Left renal cortex interstitium (tissue), 4 donors: ENCODE measurements at places on chromosomes 7 and 10. TPM values are rescaled to one million over a fixed set of nuclear protein-coding genes. Genes with fewer than 3 reads are reported as not detected.

The HPSE2 gene
- polyA plus RNA-seq = 1.6 TPM

The BMPER gene
- 28.1 TPM for polyA plus RNA-seq

The CC2D2B gene
- 1.4 TPM for polyA plus RNA-seq

DNA sequence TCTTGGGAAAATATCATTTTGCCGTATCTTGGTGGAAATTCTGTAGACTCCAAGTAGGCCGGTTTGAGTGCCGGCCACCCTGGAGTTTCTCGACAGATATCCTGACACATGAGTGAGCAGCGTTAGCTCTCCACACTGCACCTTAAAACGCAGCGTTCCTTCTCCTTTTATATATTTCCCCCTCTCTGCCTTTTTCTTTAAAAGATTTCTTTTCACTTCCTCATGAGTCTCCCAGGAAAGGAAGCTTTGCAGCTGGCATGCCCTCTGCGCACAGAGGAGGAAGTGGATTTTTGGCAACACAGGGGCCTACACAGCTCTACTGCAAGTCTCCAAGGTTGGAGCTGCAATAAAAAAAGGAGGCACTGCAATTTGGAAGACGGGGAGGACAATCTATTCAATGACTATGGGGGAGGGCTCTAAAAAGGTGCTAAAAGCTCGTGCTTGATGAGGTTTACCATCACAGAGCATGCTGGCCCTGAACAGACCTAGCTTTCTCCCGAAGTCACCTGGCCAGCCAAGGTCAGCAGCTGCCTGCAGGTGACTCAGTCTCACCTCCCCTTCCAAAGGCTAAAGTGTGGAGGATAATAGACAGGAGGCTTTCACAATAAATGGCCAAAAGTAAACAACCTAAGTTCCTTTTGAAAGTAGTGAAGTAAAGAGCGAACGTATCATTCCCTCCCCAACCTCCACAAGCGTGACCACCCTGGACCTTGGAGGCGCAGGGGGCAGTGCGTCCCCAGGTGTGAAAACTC lies 252.8 kb downstream of the ZMYND11 start:
- DNase-seq = no peak

DNA sequence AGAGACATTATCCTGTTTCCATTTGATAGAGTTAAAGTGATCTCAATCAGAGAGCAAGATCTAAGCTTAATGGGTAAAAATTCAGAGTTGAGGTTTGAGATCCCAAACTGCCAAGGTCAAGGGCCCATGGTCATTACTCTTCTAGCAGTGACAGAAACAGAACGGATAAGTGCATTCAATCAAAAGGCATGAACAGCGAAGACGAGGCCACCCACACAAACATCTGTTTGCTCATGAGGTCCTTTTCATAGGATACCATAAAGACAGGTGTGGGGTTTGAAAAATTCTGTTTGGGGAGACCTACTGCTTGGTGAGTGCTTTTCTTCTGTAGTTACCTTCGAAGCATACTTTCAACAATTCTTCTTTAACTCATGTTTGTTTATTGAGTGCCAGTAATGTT lies 58.3 kb downstream of the SEMA3C start:
- DNase-seq = no peak

GRCh38 chr7:80044796-80045195 lies 89.8 kb upstream of the GNAI1 start:
- no peak for DNase-seq

GRCh38 chr7:34904987-34905386 lies 132.3 kb downstream of the DPY19L1 start:
- DNase-seq = no peak

- DNase-seq = no peak
Measured at GRCh38 chr10:68565658-68566057, 5.5 kb downstream of the TET1 start.

- no peak for DNase-seq
Measured at GRCh38 chr7:157430721-157431120, 93.9 kb downstream of the DNAJB6 start.

- DNase-seq = no peak
Measured at GRCh38 chr10:84665883-84666463, 337.6 kb downstream of the CCSER2 start.

GRCh38 chr7:105149827-105150226 lies 135.8 kb downstream of the KMT2E start:
- no peak for DNase-seq

- no peak for DNase-seq
Measured at GRCh38 chr7:28168393-28169158, 12.0 kb downstream of the JAZF1 start.

GRCh38 chr7:44617225-44617890 lies 10.9 kb downstream of the OGDH start:
- DNase-seq = no peak

DNA sequence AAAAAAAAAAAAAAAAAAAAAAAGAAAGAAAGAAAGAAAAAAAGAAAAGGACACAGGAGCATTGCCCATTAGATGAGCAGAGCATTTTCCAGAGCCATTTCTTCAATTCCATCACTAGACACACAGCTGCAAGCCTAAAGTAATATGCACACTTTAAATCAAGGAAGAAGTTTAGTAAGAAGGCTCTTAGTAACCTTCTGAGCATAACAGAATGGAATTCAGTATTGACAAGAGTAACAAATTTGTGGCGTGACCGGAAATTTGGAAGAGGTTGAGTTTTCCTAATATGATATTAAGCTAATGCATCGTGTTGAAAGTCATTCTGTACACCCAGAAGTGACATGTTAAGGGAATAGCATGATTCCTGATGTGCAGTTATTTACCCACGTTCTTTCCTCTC lies 35.3 kb downstream of the SMURF1 start:
- no peak for DNase-seq

- DNase-seq = peak; percentile 73
Measured at GRCh38 chr7:11212080-11212711, 238.5 kb downstream of the PHF14 start.

GRCh38 chr10:4384245-4384644 lies 441.8 kb upstream of the AKR1E2 start:
- no peak for DNase-seq

DNA sequence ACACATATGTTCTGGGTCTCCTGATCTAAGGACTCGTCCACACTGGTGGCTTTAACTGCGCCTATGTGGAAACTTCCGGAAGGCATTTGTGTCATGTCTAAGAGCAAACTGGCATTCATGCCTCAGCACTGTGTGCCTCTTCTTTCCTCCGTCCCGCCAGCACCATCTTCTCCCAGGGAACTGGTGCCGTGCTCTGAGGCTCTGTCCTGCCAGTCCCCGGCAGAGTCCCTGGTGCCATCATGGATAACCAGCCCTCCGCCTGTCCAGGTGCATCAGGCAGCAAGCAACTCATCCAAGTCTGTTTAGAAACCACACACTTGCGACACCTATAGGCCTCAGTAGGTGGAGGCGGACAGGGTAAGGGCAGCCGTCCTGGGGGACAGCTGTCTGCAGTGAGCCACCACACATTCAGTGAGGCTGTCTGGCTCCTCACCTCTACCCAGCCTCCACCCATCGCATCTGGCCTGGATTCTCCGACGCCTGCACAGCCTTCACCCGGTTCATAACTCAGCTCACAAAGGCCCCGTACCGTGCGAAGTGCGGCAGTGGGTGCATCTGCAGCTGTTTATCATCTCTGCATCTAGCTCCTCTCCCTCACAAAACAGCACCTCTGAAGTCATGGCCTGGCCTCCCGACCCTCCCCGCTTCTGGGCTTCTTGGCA lies 162.7 kb downstream of the DIP2C start:
- no peak for DNase-seq
